ENCODE measurements at places on chromosomes 7 and 10. TPM values are rescaled to one million over a fixed set of nuclear protein-coding genes. Genes with fewer than 3 reads are reported as not detected.
A peak's percentile ranks its signal among the peaks of the same experiment; 100 is the strongest.

Gene ST8SIA6
- 0.25 TPM for total RNA-seq

Gene TMEM196
- not detected for total RNA-seq

Gene PUS7
- 19.7 TPM for total RNA-seq

Gene SLC18A2
- total RNA-seq: not detected

Gene SLC29A4
- total RNA-seq: 2.1 TPM

Gene OR6B1
- not detected for total RNA-seq

Gene OPALIN
- not detected for total RNA-seq

Gene PLXDC2
- total RNA-seq: 17.1 TPM

Gene VAX1
- total RNA-seq: not detected

GRCh38 chr10:31000867-31001266 lies 30.8 kb downstream of the ZNF438 start:
- no peak for DNase-seq

DNA sequence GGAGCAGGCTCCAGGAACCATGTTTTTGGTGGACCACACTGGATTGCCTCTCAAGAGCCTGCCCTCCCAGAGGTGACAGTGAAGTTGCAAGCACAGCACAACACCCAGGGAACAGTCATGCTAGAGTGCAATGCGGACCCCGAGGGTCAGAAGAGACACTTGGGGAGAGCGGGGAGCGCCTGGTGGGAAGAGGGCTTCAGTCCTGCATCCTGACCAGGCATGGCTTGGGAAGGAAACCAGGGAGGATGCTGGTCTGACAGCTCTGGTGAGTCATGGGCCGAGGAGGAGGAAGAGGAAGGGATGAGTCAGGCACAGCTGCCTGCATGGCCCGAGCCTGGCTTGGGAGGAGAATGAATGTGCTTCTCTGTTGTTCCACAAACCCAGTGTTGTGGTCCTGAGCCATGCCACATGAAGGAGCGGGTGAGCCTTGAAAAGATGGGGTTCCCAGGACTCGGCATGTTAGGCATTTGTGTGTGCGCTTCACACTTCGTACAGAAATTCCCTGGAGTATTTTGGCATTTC lies 29.5 kb upstream of the ANKRD2 start:
- DNase-seq: peak; percentile 99

GRCh38 chr7:30799206-30799975 lies 28.2 kb downstream of the MINDY4 start:
- peak; percentile 65 for DNase-seq

DNA sequence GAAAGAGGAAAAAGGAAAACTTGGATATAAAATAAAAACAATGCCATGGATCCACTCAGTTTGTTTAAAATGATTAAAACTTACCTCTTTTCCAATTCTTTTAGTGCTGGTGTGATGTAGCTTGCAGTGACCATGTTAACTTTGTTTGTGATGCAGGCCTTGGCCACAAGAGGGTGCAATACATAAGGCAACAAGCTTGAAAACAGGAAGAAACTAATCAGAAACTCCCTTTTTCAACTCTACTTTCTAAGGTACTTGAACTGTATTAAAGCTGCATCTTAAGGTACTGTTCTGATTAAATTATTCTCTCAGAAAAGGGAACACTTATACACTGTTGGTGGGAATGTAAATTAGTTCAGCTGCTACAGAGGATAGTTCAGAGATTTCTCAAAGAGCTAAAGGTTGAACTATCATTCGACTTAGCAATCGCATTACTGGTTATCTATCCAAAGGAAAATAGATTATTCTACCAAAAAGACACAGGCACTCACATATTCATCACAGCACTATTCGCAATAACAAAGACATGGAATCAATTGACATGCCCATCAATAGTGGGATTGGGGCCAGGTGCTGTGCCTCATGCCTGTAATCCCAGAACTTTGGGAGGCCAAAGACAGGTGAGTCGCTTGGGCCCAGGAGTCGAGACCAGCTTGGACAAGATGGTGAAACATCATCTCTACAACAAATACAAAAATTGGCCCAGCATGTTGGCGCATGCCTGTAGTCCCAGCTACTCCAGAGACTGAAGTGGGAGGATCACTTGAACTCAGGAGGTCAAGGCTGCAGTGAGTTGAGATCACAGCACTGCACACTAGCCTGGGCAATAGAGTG lies 50.9 kb downstream of the AASS start:
- peak; percentile 72 for DNase-seq

DNA sequence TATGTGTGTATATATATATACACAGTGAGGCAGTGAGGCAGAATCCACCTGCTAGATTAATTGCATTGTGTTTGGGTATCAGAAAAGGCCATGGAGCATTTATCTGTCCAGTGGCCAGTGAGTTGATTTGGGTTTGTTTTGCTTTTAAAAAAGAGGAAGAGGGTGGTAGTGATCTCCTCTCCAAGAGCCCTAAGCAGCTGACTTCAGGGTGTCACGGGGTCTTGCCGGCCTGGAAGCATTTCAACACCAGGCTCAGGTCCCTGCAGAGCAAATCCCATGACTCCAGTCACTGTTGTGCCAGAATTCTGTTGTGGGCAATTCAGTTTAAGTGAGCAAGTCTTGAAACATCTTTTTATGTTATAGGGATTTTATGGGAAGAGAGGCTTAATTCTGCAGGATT lies 30.6 kb upstream of the GPNMB start:
- no peak for DNase-seq

GRCh38 chr7:150323682-150324372 lies 482 bp upstream of the ACTR3C start:
- peak; percentile 11 for DNase-seq

DNA sequence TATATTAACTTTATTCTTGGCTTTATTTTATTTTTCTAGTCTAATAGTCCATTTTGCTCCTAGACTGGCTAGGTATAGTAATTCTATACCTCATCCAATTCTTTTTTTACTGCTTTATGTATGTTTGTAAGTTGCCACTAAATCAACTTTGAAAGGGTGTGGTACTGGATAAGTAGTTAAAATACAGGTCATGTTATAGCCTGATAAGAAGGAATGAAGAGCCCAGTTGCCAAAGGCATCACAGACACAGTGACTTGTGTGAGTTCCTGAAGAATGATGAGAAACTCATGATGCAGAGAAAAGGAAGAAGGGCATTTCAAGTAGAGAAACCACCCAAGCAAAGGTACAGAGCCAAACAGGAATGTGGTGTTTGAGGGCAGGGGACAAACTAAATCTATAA lies 27.3 kb downstream of the NAPEPLD start:
- no peak for DNase-seq

- peak; percentile 45 for DNase-seq
Measured at GRCh38 chr10:12710594-12711349, 290.7 kb downstream of the CCDC3 start.

- DNase-seq: peak; percentile 77
Measured at GRCh38 chr7:24576171-24577025, 3.1 kb downstream of the PALS2 start.

GRCh38 chr10:132984008-132984295 lies 41.6 kb upstream of the CFAP46 start:
- no peak for DNase-seq

DNA sequence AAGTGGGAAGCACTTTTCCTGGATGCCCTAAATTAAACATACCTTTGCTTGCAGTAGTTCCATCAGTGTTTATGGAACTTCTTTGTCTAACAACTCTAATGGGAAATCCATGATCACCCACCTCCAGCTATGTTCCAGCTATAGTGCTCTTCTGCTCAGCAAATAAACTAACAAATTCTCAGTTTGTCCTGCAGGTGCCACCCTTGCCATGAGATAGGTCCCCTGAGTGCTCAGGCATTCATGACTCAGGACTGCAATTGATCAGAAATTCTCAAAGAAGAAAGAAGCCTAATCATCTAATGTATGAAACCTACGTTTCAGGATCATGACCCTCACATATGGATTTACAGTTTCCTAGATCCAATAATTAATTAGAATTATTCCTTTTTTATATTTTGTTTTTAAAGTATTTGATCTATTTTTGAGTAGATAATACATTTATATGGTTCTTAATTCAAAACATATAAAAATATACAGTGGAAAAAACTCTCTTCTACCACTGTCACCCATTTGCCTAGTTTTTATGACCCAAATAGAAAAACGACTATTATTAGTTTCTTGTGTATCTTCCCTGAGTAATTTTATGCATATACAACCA lies 48.7 kb upstream of the DYNC1I1 start:
- DNase-seq: peak; percentile 70

DNA sequence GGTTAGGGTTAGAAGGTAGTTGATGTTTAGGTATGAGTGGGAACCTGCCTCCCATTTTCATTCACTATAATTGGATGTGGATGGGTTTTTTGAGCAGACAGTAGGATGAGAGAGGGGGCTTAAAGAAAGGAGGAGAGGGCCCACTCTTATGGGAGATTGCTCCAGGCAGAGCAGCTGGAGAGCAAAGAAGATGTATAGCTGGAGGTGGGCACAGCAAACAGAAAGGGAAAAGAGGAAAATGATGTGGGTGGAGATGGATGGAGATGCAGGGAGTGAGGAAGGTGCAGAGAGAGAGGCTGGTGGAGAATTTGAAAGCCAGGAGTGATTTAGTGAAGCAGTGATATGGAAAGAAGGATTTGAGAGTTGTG lies 29.9 kb downstream of the LSMEM1 start:
- no peak for DNase-seq

- DNase-seq: peak; percentile 73
Measured at GRCh38 chr10:78876449-78876848, 192.3 kb upstream of the ZMIZ1 start.

DNA sequence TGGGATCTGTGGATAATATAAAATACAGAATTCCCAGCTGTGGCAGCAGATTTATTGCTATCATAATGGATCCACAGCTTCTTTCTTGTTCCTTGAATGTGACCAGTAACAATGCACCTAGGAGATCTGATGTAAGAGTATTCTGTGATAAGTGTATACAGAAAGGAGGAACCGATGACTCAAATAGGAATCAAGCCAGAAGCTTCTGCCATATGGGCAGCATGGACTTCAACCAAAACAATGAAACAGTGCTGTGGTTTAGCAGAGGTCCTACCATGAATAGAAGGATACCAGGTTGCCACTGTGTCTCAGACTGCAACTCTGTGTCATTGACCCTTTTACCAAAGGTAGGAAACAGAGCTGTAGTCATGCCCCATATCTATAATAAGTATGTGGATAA lies 81.8 kb downstream of the PTPRZ1 start:
- no peak for DNase-seq

GRCh38 chr7:12062062-12062461 lies 149.0 kb upstream of the TMEM106B start:
- no peak for DNase-seq

DNA sequence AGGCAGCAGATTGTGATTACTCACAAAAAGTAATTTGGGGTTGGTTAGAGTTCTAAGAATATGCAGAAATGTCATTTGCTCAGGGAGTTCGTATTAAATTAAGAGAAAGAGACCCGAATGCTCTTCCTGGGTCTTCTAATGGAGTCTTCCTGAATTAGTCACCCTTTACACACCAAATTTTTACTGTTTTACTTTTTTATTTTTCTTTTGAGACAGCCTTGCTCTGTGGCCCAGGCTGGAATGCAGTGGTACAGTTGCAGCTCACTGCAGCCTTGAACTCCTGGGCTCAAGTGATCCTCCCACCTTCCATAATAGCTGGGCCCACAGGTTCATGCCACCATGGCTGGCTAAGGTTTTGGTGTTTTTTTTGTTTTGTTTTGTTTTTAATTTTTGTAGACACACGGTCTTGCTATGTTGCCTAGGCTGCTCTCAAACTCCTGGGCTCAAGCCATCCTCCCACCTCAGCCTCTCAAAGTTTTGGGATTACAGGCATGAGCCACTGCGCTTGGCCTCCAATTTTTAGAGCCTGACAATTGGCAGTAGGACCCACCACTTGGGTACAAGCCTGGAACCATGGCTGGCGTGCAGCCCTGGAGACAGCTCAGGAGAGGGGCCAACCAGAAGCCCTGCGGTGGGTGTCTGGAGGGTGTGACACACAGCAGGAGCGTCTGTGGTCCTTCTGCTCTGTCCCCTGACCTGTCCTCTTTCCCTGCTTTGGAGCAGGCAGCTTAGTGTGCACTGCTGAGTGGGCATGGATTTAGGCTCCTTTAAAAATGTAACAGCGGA lies 16.4 kb upstream of the BHLHA15 start:
- no peak for DNase-seq

DNA sequence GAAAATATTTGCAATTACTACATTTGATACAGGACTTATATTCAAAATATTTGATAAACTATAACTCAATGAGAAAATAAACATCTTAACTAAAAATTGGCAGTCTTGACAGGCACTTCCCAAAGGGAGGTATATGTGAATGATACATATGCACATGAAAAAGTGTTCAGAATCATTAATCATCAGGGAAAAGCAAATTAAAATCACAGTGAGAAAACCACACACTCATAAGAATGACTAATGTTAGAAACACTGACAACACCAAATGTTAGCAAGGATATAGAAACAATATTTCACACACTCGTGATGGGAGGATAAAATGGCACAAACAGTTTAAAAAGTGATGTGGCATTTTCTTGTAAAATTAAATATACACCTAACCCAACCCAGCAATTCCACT lies 4.1 kb upstream of the VPS26A start:
- no peak for DNase-seq

GRCh38 chr10:118563373-118563890 lies 32.0 kb downstream of the PRLHR start:
- no peak for DNase-seq

DNA sequence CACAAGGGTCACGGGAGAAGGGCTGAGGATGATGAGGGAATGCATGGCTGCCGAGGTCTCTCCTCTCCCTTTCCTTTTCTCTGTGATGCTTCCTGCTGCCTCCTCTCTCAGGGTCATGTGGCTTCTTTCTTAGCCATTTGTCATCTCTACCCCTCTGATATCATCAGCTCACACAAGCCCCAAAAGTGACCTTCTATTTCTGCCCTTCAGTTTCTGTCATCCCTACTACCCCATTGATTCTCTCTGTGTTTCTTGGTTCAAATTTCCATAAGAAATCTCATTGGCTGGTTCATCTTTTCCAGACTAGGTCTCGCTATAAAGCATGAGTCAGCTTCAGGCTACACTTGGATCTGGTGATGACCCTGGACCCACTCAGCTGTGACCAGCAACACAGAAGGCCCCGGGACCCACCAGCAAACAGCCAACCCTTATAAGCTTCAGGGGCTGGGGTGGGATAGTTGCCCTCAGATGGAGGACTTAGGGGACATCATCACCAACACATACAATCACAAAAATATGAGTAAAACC lies 284.3 kb downstream of the SKAP2 start:
- DNase-seq: no peak

GRCh38 chr7:128940494-128941322 lies 3.0 kb downstream of the IRF5 start:
- no peak for DNase-seq

DNA sequence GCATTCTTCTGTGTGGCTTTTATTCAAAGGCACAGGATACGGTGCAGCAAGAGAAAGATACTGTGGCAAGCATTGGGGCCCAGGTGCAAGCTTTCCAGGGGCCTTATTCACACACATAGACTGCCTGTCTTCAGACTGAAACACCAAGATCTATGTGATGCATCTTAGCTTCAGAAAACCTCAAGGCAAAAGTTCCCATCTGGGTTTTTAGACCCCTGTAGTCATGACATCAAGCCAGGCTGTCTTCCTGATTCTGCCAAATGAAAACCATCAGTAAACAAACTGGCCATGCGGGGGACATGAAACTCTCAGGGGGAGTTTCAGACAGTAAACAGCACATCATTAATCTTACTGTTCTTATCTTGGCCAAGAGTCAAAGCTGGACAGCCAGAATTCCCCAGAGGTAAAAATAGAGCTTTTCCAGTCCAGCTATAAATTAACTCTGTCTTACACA lies 9.8 kb downstream of the AGBL3 start:
- DNase-seq: no peak

- DNase-seq: no peak
Measured at GRCh38 chr7:47529826-47530555, 51.9 kb downstream of the TNS3 start.
